Mesendoderm (in vitro differentiated cells): ENCODE measurements at places on chromosomes 3 and 15.

DNA sequence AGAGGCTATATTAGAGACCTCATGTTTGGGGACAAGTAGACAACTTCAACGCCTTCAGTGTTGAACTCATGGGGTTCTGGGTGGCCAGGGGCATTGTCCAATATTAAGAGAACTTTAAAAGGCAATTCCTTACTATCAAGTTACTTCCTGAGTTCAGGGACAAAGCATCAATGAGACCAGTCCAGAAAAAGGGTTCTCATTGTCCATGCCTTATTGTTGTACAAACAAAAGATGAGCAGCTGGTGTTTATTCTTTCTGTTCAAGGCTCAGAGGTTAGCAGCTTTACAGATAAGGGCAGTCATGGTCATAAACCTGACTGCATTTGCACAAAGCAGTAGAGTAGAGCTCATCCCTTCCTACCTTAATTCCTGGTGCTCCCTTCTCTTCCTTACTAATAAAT is 18.5 kb upstream of the PDHB start:
- H3K36me3 ChIP-seq, result no peaks in the 10 kb centered on the region
- no peaks in the 10 kb centered on the region for H3K27me3 ChIP-seq
- H3K4me1 ChIP-seq, result no peaks in the 10 kb centered on the region
- DNase-seq, result no peak
- H3K4me3 ChIP-seq, result no peak overlapping the region

DNA sequence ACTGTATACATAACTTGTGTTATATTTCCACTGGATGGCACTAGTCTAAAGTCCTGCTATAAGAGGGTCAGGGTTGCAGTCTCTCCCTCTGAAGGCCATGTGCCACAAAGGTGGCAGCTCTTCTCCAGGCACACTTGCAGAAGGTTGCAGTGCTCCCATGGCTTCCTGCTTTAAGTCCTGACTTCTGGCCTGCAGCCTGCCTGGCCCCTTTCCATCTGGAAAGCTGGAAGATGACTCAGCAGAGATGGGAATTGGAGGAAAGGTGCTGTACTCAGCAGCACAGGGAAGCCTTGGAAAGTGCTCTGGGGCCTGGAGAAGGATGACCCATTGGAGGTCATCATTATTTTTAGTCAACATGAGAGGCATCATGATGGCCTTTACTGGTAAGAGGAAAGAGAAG is 40.9 kb upstream of the MRPL3 start:
- H3K4me3 ChIP-seq, result no peak overlapping the region
- no peaks in the 10 kb centered on the region for H3K36me3 ChIP-seq
- no peak overlapping the region for H3K27ac ChIP-seq
- peak; percentile 55 for DNase-seq
- H3K27me3 ChIP-seq, result no peaks in the 10 kb centered on the region

DNA sequence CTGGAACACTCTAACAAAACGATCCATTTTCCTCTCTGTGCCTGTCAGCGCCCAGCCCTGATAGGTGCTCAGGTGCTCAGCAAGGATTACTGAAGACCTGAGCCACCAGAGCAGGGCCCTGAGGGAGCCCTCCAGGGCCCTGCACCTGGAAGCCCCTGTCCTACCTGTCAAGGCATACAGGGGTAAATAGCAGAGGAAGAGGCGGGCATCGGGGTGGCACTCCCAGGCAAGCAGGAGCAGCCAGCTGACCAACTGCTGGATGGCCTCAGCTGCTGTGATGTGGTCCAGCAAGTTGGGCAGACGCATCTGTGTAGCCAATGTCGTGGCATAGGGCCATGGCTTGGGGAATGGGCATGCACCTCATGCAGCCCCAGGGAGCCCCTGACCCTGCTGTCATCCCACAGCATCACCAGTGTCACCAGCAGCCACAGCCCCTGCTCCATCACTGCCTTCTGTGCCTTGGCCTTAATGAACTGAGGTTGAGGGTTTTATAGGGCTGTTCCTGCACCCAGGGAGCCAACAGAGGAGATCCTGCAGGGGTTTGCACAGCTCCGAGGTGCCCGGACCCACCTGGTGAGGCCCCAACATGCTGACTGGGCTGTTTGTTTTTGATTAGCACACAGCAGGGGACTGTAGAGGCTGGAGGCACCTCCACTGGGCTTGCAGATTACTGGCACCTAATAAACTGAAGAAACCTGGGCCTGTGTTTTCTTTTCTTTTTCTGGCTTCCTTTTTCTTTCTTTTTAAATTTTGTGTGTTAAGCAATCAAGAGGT is 7.9 kb upstream of the WDR6 start:
- no peak overlapping the region for H3K27ac ChIP-seq
- no peaks in the 10 kb centered on the region for H3K27me3 ChIP-seq

- H3K27ac ChIP-seq, result peak overlapping the region; percentile 61
- peaks cover 2% of the 10 kb centered on the region for H3K4me1 ChIP-seq
- no peaks in the 10 kb centered on the region for H3K36me3 ChIP-seq
- no peaks in the 10 kb centered on the region for H3K27me3 ChIP-seq
Measured at GRCh38 chr3:25156626-25157025, 271.4 kb upstream of the RARB start.

DNA sequence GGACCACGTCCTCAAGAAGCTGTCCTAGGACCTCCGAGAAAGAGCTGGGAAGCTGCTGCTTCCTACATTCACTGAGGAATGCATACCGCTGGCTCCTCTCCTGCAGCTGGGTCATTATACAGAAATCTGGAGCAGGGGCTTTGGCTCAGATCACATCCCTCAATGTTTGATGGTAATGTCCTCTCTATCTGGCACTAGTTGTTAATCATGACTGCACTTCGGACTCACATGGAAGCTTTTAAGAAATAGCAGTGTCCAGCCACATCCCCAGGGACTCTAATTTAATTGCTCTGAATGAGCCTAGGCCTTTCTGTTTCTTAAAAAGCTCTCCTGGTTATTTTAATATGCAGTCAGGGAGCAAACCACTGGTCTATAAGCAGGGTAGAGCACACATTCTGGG is 25.7 kb upstream of the MYRIP start:
- H3K27ac ChIP-seq, result no peak overlapping the region
- no peak for DNase-seq
- H3K36me3 ChIP-seq, result no peaks in the 10 kb centered on the region
- H3K27me3 ChIP-seq, result no peaks in the 10 kb centered on the region

DNA sequence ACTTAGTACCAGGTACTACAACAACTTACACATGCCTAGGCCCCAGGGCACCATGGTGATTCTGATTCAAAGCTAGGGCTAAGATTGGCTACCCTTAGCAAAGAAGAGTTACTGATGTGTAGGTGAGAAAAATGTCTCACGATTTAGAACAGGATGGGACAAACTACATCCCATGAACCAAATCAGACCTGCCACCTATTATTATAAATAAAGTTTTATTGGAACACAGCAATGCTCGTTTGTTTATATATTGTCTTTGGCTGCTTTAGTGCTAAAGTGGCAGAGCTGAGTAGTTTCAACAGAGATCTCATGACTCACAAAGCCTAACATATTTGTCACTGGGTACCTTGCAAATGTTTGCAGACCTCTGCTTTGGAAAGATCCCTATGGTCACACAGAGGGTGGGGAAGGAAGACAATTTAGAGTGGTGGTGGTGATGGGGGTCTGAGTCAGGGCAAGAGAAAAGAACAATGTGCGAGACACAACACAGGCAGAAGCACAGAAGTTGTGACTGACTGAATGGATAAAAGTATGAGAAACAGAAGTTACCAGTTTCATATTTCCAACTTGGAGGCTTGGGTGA is 770.6 kb upstream of the CFAP20DC start:
- H3K36me3 ChIP-seq, result no peaks in the 10 kb centered on the region
- H3K4me3 ChIP-seq, result no peak overlapping the region
- peaks cover 6% of the 10 kb centered on the region for H3K4me1 ChIP-seq
- no peak for DNase-seq
- no peaks in the 10 kb centered on the region for H3K27me3 ChIP-seq

DNA sequence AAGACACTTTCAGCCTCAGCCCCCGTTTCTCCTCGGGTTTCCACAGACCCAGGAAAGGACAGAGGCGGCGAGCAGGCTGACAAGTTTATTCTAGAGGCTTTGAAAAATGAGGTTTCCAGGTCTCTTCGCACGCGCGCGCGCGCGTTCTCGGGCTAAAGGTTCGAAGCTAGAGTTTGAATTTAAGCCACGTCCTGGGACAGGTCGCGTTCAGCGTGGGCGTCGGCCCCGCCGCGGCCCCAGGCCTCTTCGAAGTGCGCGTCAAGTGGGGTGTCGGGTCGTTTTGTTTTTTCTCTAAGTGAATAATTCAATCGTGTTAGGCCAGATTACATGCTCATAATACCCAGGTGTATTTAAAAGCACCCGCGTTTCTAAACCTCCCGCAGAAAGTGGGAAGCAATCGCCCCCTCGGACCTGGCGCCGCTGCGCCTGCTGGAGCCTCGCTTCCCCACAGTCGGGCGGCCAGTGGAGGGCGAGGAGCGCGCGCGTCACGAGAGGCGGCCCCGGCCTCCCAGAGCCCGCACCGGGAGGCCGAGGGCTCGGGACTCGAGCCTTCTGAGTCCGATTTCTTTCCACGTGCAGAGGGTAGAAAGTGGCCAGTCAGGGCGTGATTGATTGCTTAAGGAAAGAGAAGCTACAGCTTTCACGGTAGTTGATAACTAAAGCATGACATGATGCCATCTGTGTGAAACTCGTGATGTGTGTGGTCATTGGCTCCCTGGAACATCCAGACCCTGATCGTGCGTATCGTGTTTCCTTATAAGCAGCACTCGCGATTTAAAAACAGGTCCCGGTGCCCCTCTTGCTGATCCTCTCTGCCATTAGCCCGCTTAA is 15.8 kb upstream of the SOX2 start:
- no peak for DNase-seq
- peak overlapping the region; percentile 34 for H3K4me3 ChIP-seq
- H3K27me3 ChIP-seq, result peaks cover 22% of the 10 kb centered on the region

DNA sequence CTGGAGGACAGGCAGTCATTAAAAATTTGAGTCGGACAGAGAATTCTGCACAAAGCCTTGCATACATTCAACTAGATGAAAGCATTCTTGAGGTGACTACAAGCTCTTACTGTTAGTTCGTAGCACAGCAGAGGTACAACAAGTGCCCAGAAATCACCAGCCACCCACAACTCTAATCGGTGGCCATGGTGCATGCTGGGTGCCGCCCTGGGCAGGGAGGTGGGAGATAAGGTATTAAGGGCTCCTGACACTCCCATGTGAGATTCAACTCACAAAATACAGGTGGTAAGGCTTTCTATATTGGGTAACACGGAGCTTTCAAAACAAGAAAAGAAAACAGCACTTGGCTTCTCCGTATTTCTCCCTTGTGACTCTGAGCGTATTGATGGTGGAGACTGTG is 66.0 kb downstream of the MEIS2 start:
- no peaks in the 10 kb centered on the region for H3K27me3 ChIP-seq
- no peak for DNase-seq
- H3K4me1 ChIP-seq, result peaks cover 5% of the 10 kb centered on the region
- no peak overlapping the region for H3K4me3 ChIP-seq
- no peak overlapping the region for H3K27ac ChIP-seq

- no peaks in the 10 kb centered on the region for H3K36me3 ChIP-seq
- H3K27ac ChIP-seq, result no peak overlapping the region
- H3K27me3 ChIP-seq, result no peaks in the 10 kb centered on the region
- H3K4me1 ChIP-seq, result no peaks in the 10 kb centered on the region
- DNase-seq, result no peak
Measured at GRCh38 chr3:107676469-107677309, 153.9 kb downstream of the BBX start.

DNA sequence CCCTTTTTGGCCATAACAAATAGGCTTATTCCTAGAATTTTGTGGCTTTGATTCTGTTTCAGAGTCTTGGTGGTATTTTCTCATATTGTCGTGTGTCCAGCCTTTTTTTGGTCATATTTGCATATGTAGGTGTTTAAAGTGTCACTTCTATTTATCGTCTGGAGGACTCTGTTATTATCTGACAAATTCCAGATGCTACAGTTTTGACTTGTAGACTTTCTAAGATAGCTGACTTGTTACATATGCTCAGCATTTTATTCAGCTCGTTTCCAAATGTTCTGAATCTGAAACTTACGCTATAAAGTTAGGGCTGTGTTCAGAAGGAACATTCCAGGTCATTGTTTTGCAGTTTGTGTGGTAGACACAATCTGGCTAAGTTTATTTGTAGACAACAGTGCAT is 1.9 kb downstream of the PPP4R2 start:
- DNase-seq, result no peak
- no peaks in the 10 kb centered on the region for H3K36me3 ChIP-seq
- H3K27me3 ChIP-seq, result no peaks in the 10 kb centered on the region
- H3K27ac ChIP-seq, result no peak overlapping the region
- H3K4me1 ChIP-seq, result no peaks in the 10 kb centered on the region
- H3K4me3 ChIP-seq, result peak overlapping the region; percentile 59

GRCh38 chr3:143970773-143971358 is 757 bp upstream of the DIPK2A start:
- H3K4me1 ChIP-seq, result no peaks in the 10 kb centered on the region
- H3K27ac ChIP-seq, result peak overlapping the region; percentile 100
- DNase-seq, result peak; percentile 77
- H3K36me3 ChIP-seq, result no peaks in the 10 kb centered on the region
- H3K4me3 ChIP-seq, result peak overlapping the region; percentile 45
- H3K27me3 ChIP-seq, result no peaks in the 10 kb centered on the region

GRCh38 chr15:99580076-99580475 is 14.3 kb downstream of the MEF2A start:
- no peaks in the 10 kb centered on the region for H3K36me3 ChIP-seq
- H3K4me3 ChIP-seq, result no peak overlapping the region
- DNase-seq, result peak; percentile 53
- no peaks in the 10 kb centered on the region for H3K27me3 ChIP-seq
- H3K27ac ChIP-seq, result peak overlapping the region; percentile 17
- peaks cover 15% of the 10 kb centered on the region for H3K4me1 ChIP-seq

- H3K36me3 ChIP-seq, result no peaks in the 10 kb centered on the region
- no peak overlapping the region for H3K27ac ChIP-seq
- H3K27me3 ChIP-seq, result peaks cover 2% of the 10 kb centered on the region
- DNase-seq, result peak; percentile 35
Measured at GRCh38 chr3:184561913-184562877, 610 bp downstream of the EPHB3 start.

DNA sequence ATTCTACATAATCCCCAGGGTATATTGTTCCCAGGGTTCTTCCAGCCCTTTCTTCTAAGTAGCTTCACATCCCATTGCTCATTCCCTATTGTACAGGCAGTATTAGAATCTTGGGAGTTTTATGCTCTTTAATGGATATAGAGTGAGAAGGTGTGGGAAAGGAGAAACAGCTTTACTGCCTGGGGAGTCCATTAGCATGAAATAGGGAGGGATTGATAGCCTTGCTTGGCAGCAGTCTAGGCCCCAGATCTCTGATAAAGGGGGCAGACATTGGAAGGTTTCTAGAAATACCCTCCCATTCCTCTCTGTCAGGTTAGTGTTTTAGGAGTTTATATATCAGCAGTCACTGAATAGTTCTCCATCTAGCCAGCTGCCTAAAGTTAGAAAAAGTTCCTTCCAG is 334.3 kb downstream of the UNC13C start:
- no peak overlapping the region for H3K27ac ChIP-seq
- H3K4me1 ChIP-seq, result no peaks in the 10 kb centered on the region
- no peaks in the 10 kb centered on the region for H3K36me3 ChIP-seq
- no peak for DNase-seq

GRCh38 chr15:52232327-52232726 is 41.1 kb upstream of the GNB5 start:
- H3K27me3 ChIP-seq, result no peaks in the 10 kb centered on the region

GRCh38 chr15:39642011-39642640 is 61.2 kb downstream of the THBS1 start:
- no peaks in the 10 kb centered on the region for H3K27me3 ChIP-seq
- DNase-seq, result peak; percentile 45
- no peaks in the 10 kb centered on the region for H3K36me3 ChIP-seq

GRCh38 chr3:194632809-194633348 is 340 bp downstream of the TMEM44 start:
- no peaks in the 10 kb centered on the region for H3K36me3 ChIP-seq
- DNase-seq, result peak; percentile 30
- no peaks in the 10 kb centered on the region for H3K27me3 ChIP-seq
- no peaks in the 10 kb centered on the region for H3K4me1 ChIP-seq
- peak overlapping the region; percentile 60 for H3K27ac ChIP-seq
- peak overlapping the region; percentile 72 for H3K4me3 ChIP-seq
